Foreskin keratinocyte (primary cell): ENCODE measurements at places on chromosomes 1 and 21. TPM values are rescaled to one million over a fixed set of nuclear protein-coding genes. Genes with fewer than 3 reads are reported as not detected.

The RGS8 gene
- not detected in 2 replicates for total RNA-seq

The CLSTN1 gene
- 287 and 346 TPM in 2 replicates for total RNA-seq

The DENND2C gene
- 6.1 and 6.9 TPM in 2 replicates for total RNA-seq

The TRABD2B gene
- total RNA-seq = 0.25 and 0.41 TPM in 2 replicates

The KRTAP21-2 gene
- not detected in 2 replicates for total RNA-seq

The CD1C gene
- total RNA-seq = not detected in 2 replicates

The S100A8 gene
- total RNA-seq = 4.1 and 6.2 TPM in 2 replicates
